AG08395 (cell line): ENCODE measurements at places on chromosomes 12 and 14.

DNA sequence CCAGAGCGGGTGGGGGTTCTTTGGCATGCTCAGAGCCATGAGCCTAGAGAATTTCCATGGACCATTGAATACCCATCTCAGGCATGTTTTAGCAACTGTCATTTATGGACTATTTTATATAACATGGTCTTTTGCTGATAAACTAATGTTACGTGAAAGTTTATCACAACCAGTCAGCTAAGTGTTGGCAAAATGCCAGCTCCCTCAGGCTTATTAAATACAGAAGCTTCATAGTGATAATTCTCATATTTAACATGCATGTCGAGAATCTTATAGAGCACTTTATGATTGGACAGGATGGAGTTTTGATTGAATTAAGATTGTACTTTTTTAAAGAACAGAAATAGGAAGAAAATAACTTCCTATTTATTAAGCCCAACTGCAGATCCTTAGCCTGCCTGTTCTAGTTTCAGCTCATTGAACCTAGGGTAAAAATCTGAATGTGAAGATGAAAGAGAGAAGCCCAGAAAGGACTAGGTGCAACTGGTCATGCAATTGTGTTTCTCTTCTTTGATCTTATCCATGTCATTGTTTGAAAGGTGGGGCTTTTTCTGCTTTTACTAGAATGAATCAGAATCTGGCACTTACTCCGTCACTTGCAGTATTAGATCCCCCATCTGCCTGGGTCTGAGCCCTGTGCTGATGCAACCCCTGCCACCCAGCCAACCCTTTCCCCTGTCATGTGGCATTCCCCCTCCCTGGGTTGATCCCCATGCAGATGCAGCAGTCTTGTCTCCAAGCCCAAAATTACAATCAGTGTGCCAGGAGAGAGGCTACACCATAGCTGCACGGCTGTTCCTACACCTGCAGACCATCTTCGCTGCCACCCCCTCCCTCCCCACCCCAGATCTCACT, 134.6 kb upstream of the EVL start:
- peak; percentile 13 for DNase-seq

DNA sequence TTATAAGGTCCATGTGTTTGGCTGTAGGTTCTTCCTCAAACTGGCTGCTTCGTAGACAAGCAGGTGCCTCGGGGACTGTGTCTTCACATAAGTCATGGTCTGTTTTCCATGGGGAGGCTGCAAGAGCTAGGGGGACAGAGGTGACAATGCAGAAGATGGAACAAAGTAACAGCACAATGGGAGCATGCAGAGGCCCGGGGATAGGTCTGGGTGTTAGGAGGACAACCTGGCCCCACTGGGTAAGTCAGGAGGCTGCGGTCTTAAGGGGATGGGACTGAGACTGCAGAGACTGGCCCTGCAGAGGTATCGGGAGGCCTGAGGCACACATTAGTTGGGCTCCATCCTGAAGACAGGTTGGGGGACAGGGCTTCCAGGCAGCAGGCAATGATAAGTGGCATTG, 88.9 kb downstream of the NTF3 start:
- no peak for DNase-seq

GRCh38 chr14:78917462-78917861, 747.3 kb downstream of the NRXN3 start:
- no peak for DNase-seq

- no peak for DNase-seq
Measured at GRCh38 chr14:66910311-66910840, 278.9 kb upstream of the GARIN2 start.

DNA sequence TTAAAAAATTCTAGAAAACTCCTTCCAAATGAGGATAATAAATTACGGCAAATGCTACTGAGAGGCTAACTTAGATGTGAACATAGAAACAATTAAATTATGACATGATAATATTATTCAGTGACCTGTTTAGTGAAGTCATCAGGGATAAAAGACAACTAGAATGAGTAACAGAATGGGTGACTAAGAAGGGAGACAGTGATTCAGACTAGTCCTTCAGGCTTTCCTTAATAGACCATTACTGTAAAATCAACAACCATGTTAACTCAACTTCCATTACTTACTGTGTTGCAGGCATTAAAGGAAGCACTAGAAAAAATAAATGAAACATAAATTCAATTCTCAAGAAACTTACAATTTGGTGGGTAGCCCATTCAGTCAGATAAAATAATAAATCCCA, 543.9 kb upstream of the LRFN5 start:
- no peak for DNase-seq

- DNase-seq, result no peak
Measured at GRCh38 chr12:125314051-125314755, 249.0 kb downstream of the AACS start.

DNA sequence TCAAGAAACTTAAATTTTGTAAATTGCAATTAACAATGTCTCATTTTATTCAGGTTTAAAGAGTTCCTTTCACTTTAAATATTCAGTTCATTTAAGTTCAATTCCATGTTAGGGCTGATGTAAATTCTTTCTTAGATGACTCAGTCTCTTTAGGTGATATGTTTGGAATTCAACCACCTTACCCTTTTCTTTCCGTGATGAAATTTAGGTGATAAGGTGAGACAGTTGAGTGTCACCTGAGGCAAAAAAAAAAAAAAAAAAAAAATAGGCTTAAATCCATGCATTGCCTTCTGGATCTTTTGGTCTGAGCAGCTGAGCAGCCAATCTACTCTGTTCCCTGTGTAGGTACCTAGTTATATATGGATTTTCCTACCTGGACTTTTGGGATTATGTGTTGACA, 299.5 kb downstream of the DAD1 start:
- no peak for DNase-seq

GRCh38 chr14:99654235-99654985, 9.5 kb downstream of the HHIPL1 start:
- DNase-seq, result peak; percentile 93

GRCh38 chr12:96375841-96376604, 24.2 kb downstream of the CDK17 start:
- DNase-seq, result no peak

- no peak for DNase-seq
Measured at GRCh38 chr12:55008944-55009585, 10.7 kb upstream of the NEUROD4 start.

DNA sequence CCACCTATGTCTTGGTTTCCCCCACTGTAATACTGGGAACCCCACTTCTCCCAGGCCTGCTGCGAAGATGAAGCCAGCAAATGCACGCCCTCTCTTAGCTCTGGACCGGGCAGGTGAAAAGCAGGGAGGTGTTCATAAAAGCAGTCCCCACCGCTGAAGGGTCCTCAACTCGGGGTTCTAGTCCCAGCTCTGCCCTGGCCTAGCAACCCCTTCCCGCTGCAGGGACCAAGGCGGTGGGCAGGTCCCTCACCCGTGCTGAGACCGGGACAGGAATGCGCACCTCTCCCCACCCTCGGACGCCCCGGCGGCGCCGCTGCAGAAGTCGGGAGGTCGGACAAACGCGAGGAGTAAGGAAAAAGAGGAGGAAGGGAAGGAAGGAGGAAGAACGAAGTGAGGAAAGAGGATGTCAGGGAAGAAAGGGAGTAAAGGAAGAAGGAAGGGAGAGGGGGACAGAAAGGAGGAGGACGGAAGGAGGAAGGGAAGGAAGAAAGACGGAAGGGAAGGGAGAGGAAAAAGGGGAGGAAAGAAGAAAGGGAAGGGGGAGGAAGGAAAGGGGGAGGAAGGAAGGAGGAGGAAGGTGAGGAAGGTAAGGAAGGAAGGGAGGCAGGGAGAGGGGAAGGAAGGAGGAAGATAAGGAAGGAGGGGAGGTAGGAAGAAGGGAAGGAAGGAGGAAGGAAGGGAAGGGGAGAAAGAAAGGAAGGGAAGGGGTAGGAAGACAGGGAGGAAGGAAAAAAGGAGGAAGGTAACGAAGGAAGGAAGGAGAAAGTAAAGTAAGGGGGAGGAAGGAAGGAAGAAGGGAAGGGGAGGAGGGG, 701 bp downstream of the SPRING1 start:
- DNase-seq, result peak; percentile 18

GRCh38 chr12:19234171-19234704, 104.7 kb downstream of the PLEKHA5 start:
- no peak for DNase-seq

- DNase-seq, result no peak
Measured at GRCh38 chr12:8970432-8970831, 18.9 kb upstream of the KLRG1 start.

GRCh38 chr12:69238589-69239351, 599 bp upstream of the CPSF6 start:
- DNase-seq, result no peak

GRCh38 chr12:65099182-65099581, 21.9 kb downstream of the WIF1 start:
- DNase-seq, result no peak

DNA sequence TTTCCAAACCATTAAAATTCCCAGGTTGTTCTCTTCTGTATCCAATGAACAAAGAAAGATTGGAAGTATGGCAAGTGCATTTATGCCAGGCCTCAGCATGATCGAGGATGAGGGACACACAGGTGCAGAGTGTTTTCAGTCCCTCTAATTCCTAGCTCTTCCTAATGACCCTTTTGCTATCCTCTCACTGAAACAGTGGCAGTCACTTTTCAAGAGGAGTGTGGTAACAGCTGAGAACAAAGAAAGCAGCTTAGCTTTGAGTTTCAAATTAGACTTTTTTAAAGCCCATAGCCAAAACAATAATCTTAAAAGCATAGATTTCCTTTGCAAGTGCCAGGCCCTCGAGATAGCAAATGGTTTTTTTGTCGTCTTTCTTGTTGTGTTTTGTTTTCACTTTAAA, 110.8 kb downstream of the KCNH5 start:
- no peak for DNase-seq

DNA sequence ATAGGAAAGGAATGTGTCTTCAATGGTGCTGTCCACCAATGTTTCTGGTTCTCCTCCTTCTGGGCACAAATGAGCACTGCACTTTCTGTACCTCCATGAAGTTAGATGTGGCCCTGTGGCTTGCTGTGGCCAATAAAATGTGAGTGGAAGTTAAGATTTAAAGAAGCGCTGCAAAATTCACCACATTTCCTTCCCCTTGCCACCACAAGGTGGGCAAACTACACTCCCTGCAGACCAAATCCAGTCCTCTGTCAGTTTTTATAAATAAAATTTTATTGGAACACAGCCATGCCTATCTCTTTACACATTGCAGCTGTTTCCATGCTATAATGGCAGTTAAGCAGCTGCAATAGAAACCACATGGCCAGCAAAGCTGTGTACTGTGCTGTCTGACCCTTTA, 141.4 kb upstream of the TMPO start:
- peak; percentile 6 for DNase-seq

DNA sequence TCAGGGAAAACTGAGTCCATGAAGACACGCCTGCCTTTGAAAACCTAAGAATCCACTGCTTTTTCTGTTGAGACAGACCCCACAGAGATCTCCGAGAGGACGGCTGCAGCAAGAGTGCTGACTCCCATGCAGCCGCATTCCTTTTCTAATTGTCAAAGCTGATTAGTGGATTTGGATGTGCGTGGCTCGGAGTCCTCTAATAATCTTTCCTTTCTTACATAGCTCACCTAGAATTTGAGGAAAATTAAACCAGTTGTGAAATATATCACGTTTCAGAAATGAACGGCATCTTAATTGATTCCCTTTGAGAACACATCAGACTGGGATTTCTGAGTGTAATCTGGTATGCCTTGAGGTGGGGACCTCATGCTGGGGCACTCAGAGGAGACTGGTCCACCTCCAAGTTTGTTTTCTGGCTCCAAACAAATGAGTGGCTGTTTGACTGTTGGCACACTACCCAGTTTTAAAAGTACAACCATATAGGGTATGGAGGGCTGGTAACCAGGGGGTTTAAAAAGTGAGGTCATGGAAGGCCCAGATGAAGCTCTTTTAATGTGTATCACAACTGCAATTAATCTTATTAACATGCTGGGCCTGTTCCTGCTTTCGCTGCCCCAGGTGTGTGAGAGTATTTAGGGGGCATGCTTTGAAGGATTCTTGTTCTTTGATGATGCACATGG, 63.3 kb downstream of the RASSF3 start:
- no peak for DNase-seq

GRCh38 chr14:56474419-56475022, 105.1 kb upstream of the TMEM260 start:
- peak; percentile 53 for DNase-seq

GRCh38 chr14:78074561-78074960, 95.6 kb upstream of the NRXN3 start:
- no peak for DNase-seq

GRCh38 chr12:96255077-96255476, 60.9 kb downstream of the ELK3 start:
- DNase-seq, result peak; percentile 81

DNA sequence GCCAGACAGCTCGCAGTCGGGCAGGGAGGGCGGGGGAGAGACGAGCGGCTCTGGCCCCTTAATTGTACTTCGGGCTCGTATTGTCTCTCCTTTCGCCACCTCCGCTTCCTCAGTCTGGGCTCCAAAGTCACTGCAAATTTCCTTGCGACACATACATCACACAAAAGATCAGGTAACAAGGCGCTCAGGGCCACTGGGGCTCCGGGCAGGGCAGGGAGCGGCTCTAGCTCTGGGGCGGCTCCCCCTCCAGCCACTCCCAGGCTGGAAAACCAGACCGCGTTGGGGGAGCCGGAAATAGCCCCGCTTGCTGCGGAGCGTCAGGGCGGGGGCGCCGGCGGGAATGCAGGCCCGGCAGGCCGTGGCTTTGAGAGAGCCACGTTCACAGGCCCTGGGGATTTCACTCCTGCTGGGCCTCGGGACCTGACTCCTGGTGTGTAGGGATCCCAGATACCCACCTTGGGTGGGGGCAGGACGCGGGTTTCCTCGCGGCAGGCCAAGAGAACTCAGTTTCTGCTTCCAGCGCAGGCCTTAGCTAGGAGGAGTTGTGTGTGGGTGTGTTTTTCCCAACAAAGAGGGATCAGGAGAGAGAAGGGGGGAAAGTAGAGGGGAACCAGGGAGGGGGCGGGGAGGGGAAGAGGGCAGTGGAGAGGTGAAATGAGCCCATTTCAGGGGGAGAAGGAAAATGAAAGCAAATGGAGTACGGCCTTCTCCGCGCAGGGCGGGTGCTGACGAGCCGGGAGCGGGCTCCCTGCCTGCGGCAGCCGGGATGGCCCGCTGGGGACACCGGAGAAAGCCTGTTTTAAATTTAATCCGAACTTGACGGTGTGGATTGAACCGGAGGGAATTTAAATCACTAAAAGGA, 4.4 kb upstream of the HOXC9 start:
- DNase-seq, result peak; percentile 58

DNA sequence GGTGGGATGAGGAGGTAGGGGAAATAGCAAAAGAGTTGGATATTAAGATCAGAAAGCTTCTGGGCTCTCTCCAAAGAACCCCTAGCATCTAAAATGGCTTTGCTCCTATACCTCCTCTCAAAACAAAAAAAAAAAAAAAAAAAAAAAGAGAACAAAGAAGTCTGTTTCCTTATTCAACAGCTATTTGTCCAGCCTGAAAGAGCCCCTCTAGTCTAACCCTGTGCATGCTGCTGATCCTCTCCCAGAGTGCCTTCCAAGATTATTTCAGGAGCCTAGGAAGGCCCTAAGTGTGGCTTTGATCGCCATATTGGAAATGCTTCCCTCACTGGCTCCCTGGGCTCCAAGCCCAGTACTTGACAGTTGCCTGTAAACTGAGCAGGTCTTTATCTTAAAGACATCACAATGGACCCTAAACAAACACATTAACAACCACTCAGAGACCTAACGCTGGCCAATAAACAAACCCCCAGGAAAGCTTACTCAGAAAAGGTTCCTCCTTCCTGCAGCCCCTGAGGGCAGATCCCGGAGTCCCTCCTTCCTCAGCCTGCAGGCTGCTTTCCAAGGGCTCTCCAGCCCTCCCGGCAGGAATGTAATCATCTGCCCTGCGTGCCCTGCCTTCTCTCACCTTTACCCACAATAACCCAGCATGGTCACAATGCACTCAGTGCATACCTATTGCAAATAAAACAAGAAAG, 17.4 kb upstream of the COL2A1 start:
- DNase-seq, result no peak
